ENCODE measurements at places on chromosomes 12 and 14. TPM values are rescaled to one million over a fixed set of nuclear protein-coding genes. Genes with fewer than 3 reads are reported as not detected.

Gene PTPRQ
- not detected for total RNA-seq

Gene APOF
- not detected for total RNA-seq

Gene IFNG
- total RNA-seq: not detected

Gene KRT73
- not detected for total RNA-seq

Gene GLIPR1L1
- total RNA-seq: not detected

Gene OTX2
- not detected for total RNA-seq

Gene RNASE4
- 7.3 TPM for total RNA-seq

Gene EML5
- total RNA-seq: 0.52 TPM

Gene MSI1
- 1.4 TPM for total RNA-seq

Gene SIX6
- total RNA-seq: not detected

Gene CLEC2A
- total RNA-seq: not detected

Gene C1R
- total RNA-seq: 7.6 TPM

Gene RIPK3
- 12.6 TPM for total RNA-seq

Gene EFS
- not detected for total RNA-seq

Gene KRT74
- not detected for total RNA-seq

Gene TOMM20L
- not detected for total RNA-seq

Gene PRB2
- total RNA-seq: not detected

Gene KCNH3
- 2.8 TPM for total RNA-seq

Gene NYNRIN
- 8.4 TPM for total RNA-seq

Gene TPH2
- total RNA-seq: 0.38 TPM

Gene FIGNL2
- total RNA-seq: not detected

Gene SMAGP
- 64.1 TPM for total RNA-seq

Gene GALNT4
- 67.0 TPM for total RNA-seq

Gene IAPP
- not detected for total RNA-seq

Gene OSBPL8
- 62.0 TPM for total RNA-seq

Gene RASAL1
- 85.9 TPM for total RNA-seq

Gene SCNN1A
- total RNA-seq: 36.5 TPM

Gene HOXC10
- 0.71 TPM for total RNA-seq

Gene LLPH
- 46.6 TPM for total RNA-seq

Gene SERPINA1
- 167 TPM for total RNA-seq

Gene PIK3C2G
- 24.0 TPM for total RNA-seq

Gene NOVA1
- total RNA-seq: not detected

Gene ZBTB42
- total RNA-seq: 13.9 TPM

Gene ADCY4
- 3.4 TPM for total RNA-seq

Gene MYO1H
- total RNA-seq: not detected

Gene HOTAIR
- total RNA-seq: not detected

Gene MYH6
- total RNA-seq: not detected

Gene MYF6
- total RNA-seq: not detected

Gene LAG3
- 0.34 TPM for total RNA-seq

Gene KIF5A
- 0.10 TPM for total RNA-seq

Gene YLPM1
- 67.5 TPM for total RNA-seq

Gene CLEC14A
- total RNA-seq: not detected

Gene RIMBP2
- 6.1 TPM for total RNA-seq

Gene OTOGL
- 0.05 TPM for total RNA-seq

Gene EAPP
- 24.5 TPM for total RNA-seq

All from Calu3 (cell line).